ENCODE measurements at places on chromosomes 12 and 14. TPM values are rescaled to one million over a fixed set of nuclear protein-coding genes. Genes with fewer than 3 reads are reported as not detected.

Gene TMEM106C
- total RNA-seq: 247 TPM

Gene KRT79
- not detected for total RNA-seq

Gene OVCH1
- total RNA-seq: not detected

Gene NABP2
- total RNA-seq: 32.1 TPM

DNA sequence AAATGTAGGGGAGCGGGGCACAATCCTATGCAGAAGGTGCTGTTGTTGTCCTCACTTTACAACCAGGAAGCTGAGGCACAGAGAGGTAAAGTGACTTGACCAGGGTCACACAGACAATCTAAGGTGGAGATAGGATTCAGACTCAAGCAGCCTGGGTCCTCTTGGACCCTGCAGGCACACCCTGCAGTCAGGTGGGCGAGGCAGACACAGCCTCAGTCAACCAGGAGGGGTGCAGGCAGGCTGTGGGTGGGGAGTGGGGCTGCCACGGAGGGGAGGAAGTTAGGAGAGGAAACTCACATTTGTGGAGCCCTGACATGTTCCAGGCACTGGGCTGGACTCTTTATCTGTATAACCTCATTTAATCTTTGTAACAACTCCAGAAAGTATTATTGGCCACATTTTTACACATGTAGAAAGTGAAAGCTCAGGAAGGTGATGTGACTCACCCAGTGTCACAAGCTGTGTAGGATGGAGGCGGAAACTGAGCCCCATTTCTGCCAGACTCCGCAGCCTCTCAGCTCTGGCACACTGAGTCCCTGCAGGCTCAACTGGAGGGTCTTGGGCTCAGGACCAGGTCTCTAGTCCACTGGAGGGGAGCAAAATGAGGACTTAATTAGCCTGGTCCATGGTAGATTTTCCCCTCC, 24.9 kb upstream of the CHGA start:
- DNase-seq: no peak

DNA sequence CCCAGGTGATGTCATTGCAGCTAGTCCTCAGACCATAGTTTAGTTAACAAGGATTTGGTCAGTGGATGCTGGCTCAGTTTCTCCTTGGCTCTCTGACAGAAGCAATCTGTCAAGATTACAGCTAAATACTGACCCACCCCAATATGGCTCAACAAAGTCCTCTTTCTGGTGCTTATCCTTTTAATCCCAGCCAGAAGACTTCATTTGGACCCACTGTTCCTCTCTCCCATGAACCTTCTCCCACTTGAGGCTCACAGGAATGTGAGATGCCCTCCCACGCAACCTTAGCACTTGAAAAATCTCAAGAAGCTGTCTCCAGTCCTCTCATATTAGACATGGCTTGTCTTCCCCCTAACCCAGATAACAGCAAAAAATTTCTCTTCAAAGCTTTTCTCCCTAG, 47.7 kb downstream of the C12orf50 start:
- no peak for DNase-seq

DNA sequence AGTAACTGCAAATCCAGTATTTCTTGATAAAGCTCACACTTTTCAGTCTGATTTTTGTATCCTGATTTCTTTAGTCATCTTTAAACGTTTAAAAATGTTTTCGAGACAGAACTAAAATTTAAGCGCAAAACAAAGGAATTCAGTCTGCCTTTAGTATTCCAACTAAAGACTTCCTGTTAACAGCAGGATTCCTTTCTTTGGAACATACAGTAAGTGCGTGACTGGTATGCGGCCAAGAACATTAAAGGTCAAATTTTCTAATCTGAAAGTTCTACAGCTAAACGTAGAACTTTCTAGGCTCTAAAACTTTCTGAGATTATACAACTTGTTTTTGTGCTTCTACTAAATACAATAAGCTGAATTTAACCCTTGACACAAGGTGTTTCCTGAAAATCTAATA, 9.9 kb downstream of the SAV1 start:
- no peak for DNase-seq

- no peak for DNase-seq
These were observed 32.0 kb downstream of the LRIG3 start for GRCh38 chr12:58888131-58888783.

DNA sequence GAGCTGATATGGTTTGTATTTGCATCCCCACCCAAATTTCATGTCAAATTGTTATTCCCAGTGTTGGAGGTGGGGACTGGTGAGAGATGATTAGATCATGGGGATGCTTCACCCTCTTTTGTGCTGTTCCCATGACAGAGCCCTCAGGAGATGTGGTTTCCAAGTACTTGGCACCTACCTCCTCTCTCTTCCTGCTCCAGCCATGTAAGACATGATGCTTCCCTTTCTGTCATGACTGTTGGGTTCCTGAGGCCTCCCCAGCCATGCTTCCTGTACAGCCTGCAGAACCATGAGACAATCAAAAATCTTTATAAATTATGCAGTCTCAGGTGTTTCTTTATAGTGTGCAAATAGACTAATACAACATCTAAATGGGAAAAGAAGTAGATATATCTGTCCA, 754.5 kb downstream of the TMEM121 start:
- no peak for DNase-seq

DNA sequence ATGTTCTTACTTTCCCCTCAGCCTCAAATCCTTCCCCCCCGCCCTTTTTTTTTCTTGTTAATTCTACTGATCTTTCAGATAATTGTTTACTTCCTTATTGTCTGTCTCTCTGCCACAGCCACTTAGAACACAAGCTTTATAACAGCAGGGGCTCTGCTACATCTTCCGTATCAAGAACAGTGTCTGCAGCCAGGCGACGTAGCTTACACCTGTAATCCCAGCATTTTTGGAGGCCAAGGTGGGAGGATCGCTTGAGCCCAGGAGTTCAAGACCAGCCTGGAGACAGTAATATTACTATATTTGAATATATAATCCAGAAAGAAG, 5.4 kb downstream of the SOS2 start:
- DNase-seq: no peak

GRCh38 chr12:49703647-49704137, 3.5 kb downstream of the FMNL3 start:
- DNase-seq: no peak

DNA sequence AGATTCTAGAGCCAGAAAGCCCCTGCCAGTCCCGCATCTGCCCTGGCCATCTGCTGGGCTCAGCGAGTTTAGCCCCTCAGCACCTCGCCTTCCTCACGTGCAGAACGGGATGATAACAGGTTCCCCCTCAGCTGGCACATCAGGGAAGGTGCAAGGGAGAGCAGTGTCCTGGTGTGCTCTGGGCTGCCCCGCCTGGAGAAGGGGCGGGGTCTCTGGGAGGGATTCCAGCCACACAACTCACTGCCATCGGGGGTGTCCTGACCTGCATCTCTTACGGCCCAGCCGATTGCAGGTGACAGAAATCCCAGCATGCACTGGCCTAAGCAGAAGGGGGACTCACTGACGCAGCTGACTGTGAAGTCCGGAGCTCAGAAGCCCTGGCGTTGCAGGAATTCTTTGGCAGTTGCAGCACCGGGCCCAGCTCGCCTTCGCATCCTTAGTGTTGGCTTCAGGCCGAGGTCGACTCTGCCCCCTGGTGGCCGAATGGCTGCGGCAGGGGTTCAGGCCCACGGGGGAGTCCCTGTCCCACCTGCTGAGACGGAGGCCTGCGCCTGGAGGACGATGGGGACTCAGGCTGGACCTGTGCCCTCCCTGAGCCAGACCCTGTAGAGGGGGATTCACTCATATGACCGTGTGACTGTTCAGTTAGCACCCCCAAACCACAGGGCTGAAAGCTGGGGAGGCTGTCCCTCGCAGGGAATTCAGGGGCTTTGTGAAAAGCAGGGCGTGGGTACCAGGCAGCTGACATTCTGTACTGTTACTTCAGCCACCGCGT, 178.6 kb downstream of the ADGRD1 start:
- DNase-seq: peak; percentile 87
